ENCODE measurements at places on chromosomes 12 and 14.

DNA sequence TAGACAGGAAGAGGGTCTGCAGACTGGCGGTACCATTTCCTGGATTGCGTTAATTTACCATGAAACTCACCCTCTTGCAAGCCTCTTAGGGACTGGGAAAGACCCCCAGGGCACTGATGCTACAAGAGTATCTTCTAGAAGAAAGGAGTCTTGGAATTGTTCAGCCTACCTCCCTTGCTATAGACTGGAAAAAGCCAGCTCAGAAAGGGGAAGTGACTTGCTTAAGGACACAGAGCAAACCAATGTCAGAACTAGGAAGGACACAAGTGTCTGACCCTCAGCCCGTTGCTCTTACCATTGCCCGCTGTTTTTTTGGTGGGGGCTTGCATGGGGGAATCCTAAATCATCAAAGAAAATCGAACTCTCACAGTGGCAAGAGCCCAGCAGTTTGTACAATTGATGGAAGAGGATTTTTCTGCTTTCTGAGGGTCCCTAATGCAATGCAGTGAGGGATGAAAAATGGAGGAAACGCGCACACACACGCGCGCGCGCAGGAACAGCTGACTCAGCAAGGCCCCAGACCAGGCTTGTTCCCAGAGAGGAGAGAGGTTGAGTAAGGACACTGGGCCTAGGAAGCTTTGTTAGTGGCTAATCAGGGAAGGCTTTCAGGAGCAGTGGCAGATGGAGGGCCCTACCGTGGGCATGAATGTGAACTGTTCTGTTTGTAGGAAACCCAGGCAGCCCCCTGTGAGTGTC is 50.9 kb downstream of the RIN3 start:
- DNase-seq = no peak

GRCh38 chr14:70822530-70823185 is 13.3 kb upstream of the MAP3K9 start:
- DNase-seq = no peak

DNA sequence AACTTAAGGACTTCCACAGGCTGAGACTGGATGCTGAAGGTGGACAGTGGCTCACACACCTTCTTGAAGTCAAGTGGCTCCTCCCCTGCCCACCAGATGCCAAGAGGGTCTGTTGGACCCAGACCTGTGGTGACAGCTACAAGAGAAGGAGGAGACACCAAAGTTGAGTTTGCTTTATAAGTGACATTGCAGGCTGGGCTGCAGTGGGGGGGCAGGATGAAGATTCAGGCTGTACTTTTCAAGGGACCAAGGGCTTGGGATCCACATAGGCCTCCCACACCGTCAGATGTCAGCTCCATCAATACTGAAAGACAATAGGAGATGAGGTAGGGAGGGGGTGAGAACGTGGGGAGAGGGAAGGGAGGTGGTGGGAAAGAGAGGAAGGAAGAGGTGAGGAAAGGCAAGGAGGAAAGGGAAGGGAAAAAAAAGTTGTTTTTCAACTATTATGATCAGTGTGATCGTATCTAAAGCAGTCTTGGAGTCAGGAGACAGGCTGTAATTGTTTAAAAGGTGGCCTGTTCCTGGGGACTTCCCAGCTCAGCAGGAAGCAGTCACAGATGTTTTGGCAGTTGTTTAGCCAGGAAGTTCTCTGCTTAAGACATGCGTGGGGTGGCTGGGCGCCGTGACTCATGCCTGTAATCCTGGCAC is 84.1 kb upstream of the RESF1 start:
- peak; percentile 60 for DNase-seq

DNA sequence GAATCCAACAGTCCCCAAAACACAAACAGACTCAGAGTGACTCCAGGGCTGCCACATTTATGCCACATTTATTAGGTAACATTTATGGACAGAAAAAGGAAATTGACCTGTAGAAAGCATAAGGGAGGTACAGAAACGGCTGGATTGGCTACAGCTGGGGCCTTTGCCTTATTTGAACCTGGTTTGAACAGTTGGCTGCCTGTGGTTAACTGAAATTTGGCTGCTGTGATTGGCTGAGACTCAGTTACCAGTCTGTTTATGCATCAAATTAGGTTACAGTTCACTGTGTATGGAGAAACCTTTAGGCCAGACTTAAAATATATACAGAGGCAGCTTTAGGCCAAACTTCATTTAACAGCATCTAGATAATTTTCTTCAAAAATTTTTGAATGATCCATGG is 27.8 kb upstream of the PCNX1 start:
- DNase-seq = no peak

DNA sequence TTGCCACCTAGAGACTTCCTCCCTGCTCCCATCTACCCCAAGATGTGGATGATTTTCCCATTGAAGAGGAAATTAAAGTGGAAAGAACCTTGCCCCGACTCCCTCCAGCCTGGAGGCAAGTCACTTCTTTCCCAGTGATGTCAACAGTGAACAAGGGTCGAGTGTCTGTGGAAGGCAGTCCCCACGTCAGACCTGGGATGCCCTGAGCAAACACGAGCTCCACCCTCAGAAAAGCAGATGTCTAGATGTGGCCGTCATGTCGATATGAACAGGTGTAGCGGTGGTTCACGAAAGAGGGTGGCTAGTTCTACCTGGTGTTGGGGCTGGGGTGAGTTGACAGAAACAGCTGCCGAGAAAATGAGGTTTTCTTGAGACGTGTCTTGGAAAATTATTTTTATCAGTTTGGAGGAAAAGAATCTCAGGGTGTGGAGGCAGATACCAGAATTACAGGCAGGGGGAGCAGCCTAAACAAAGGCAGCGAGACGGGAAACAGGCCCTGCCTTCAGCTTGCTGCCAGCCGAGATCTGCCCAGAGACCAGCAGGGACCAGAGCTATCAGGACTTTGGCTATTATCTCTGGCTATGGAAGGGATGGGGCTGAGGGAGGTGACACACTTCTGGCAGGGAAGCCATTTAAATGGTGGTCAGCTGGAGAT is 25.9 kb downstream of the SYNDIG1L start:
- no peak for DNase-seq

- DNase-seq = no peak
Measured at GRCh38 chr12:24078318-24078765, 128.9 kb upstream of the SOX5 start.

Data from activated T-helper 9 cell treated with anti-CD3 and anti-CD28 coated beads, Interleukin-2, amount 50 U/mL, for 16 hours (primary cell).